ENCODE measurements at places on chromosomes 13 and 19.

DNA sequence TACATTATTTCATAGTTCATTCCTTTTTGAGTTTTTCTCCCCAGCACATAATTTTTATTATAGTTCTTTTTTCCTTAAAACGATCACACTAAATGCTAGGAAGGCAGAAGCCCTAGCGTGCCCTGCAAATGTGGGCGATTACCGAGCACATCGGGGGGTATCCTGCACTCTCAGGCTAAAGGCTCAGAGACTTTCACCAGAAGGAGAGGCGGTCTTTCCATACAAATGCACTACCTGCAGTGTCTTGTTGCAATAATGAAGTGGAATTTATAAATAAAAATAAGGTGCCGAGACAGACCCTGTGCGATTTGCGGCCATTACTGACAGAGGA lies 29.3 kb upstream of the SPACA7 start:
- no peak for DNase-seq

DNA sequence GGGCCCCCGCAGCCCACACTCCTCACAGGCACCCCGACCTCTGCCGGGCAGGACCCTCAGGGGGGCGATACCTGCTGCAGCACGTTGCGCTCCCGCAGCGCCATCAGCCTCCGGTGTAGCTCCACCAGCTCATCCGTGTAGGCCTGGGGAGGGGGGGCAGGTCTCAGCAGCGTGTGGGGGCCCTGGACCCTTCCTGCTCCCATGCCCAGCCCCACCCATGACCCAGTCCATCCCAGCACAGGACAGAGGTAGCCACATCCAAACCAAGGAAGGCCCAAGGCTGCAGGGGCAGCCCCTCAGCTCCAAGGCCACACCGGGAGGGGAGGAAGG lies 66.5 kb downstream of the MLLT1 start:
- DNase-seq, result no peak

DNA sequence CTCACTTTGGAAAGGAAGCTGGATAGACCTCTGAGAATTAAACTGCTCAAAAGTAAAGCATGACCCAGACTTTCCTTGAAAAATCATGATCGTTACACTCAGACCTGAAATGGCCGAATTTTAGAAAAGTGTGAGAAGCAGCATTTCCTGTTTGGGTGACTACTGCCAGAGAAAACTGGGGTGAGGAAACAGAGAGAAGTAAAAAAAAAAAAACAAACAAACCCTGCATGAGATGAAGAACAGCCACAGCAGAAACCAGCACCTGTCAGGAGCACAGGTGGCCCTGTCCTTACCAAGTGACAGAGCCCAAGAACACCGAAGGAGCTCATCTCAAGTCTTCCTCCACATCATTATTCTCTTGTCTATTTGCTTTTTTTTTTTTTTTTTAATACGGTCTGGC lies 12.0 kb upstream of the ADPRHL1 start:
- DNase-seq, result no peak

DNA sequence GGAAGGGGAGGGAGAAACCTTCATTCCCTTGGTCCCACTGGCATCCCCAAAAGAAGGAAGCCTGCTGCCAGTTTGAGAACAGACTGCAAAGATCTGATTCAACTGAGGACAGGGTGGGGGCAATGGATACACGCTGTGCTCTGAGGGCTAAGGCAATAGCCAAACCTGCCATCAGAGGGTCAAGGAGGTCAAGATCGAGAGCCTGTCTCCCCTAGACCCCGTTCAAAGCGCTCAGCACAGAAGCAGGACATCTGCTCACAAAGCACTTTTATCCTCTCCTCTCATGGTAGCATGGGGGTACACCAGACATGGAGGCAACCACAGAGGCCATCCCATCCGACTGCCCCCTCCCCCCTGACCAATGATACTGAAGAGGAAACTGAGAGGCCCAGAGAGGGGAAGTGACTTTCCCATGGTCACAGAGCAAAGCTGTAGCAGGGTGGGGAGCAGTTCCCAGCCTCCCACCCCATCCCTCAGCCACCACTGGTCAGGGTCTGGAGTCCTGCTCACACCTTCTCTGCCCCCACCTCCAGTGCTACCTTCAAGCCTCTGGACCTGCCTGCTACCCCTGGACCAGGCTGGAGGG lies 11.1 kb downstream of the POU2F2 start:
- no peak for DNase-seq
